Stimulated activated CD4-positive, alpha-beta T cell treated with anti-CD3 and anti-CD28 coated beads, Interleukin-1b, Interleukin-23, amount 100 ng/mL, for 1 hour (primary cell): ENCODE measurements at places on chromosomes 13 and 19.

DNA sequence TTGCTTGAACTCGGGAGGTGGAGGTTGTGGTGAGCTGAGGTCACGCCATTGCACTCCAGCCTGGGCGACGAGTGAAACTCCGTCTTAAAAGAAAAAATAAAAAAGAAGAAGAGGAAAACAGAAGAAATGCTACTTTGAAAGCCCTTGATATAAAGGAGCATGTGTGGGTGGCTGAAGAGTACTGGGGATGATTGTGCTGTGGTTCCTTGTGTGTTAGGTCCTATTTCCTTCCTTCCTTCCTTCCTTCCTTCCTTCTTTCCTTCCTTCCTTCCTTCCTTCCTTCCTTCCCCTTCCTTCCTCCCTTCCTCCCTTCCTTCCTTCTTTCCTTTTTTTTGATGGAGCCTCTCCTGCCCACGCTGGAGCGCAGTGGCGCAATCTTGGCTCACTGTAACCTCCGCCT, 14.3 kb downstream of the WDR88 start:
- no peak for DNase-seq

- no peak for DNase-seq
Observed at GRCh38 chr13:77056382-77056781, 29.4 kb upstream of the FBXL3 start.

DNA sequence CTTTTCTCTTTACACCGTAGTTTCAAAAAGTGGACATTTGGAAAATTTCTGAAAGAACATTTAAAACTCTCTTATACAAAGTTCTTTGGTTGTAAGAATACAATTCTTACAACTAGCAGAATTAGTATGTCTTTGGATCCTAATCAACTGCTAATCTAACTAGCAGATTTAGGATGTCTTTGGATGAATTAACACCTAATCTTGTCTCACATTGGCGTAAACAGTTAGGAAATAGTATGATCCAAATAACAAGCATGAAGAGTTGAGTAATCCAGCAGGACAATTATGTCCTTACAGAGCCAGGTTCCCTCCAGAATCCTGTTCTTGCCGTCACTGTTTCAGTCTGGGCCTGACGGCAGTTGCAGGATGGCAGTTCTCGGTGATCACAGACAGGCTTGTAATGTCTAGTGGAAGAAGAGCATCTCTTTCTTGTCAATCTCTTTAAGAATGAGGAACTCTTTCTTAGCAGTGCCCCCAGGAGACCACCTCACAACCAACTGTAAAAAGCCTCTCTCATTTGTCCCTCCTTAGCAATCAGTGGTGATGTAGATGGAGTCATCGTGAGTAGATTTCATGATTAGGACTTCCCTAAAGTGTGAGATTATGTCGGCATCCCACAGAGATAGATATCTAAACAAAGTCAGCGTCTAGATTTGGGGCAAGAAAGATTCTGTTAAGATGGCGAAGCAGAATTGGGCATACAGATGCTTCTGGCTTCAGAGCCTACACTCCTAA, 5.7 kb upstream of the TNFSF13B start:
- DNase-seq: no peak

- no peak for DNase-seq
Observed at GRCh38 chr19:28508666-28509065, 704.3 kb downstream of the UQCRFS1 start.

DNA sequence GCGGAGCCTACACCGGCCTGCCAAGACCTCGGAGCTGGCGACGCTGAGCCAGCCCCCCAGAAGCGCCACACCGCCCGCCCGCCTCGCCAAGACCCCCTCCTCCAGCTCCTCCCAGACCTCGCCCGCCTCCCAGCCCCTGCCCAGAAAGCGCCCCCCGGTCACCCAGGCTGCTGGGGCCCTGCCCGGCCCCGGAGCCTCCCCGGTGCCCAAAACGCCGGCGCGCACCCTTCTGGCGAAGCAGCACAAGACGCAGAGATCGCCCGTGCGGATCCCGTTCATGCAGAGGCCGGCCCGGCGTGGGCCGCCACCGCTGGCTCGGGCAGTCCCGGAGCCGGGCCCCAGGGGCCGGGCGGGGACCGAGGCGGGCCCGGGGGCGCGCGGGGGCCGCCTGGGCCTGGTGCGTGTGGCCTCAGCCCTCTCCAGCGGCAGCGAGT, 10.2 kb downstream of the C19orf25 start:
- DNase-seq: no peak

- no peak for DNase-seq
Observed at GRCh38 chr13:102974317-102975087, 91.7 kb downstream of the SLC10A2 start.
